OCI-LY7 (cell line): ENCODE measurements at places on chromosomes 6 and 20. TPM values are rescaled to one million over a fixed set of nuclear protein-coding genes. Genes with fewer than 3 reads are reported as not detected.
A peak's percentile ranks its signal among the peaks of the same experiment; 100 is the strongest.

Gene RAD21L1
- total RNA-seq = not detected in 2 replicates

Gene BMP6
- total RNA-seq = 0.94 and 1.1 TPM in 2 replicates

DNA sequence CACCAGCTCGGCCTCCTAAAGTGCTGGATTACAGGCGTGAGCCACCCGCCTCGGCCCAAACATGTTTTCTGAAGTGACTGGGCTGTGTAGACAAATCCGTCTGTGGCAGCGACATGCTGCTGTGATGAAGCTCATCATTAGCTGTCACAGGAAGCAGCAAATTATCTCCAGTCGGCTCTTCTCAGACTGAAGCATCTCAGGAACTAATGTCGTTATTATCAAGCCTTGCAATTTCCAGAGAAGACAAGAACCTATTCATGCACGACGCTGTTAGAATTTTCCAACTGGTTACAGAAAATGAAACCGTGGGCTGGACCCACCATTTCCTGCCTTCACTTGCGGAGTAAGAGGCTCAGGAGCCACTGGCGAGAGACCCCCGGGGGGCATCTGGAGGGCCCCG is 17.1 kb upstream of the NTSR1 start:
- no peak for DNase-seq

GRCh38 chr6:169700296-169700695 is 1.5 kb downstream of the WDR27 start:
- DNase-seq = no peak

DNA sequence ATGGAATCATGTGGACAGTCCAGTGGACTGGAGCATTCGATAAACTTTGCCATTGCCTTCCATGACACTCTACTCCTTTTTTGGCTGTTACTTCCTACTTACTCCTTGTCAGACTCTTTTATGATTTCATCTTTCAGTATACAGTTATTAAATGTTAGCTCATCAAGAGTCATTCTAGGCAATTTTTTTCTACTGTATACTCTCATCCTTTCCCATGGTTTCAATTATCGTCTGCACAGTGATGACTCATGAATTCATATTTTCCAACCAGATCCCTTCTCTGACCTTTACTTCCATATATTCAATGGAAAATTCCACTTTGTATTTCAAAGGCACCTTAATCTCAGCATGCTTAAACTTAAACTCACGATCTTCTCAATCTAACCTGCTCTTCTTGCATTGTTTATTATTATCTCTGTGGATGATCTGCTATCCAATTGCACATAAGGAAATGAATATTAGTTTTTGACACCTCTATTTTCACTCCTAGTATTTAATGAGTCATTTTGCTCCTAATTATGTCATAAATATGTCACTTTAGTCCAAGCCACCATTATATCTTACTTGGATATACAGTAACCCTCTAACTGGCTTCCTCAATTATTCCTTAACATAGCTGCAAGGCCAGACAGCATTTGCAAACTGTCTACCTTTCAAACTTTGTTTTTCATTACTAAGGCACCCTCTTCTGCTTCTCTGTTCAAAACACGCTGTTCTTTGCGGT is 427.5 kb downstream of the PHF3 start:
- no peak for DNase-seq

- peak; percentile 31 for DNase-seq
Measured at GRCh38 chr6:131281471-131282270, 146.4 kb downstream of the AKAP7 start.

DNA sequence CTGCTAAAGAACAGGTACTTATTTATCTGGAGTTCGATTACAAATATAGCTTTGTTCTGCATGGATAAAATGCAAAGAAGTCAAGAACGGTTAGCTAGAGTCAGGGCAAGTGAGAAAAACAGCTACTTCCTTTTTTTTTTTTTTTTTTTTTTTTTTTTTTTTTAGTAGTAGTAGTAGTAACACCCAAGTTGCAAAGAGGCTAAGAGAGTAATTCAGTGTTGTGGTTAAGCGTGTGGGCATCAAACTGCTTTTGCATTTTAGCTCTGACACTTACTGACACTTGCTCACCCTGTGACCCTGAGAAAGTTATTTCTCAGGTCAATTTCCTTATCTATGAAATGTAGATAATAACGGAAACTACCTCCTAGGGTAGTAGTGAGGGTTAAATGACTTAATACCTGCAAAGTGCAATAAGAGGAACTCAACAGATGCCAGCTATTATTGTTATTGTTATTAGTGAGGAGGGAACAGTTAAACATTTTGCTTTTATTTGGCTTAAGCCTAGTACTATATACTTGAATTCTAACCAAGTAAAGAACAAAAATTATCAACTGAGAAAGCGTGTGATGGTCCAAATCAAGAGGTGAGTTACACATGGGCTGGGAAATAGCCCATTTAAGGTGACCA is 86.7 kb upstream of the BACH2 start:
- peak; percentile 89 for DNase-seq

DNA sequence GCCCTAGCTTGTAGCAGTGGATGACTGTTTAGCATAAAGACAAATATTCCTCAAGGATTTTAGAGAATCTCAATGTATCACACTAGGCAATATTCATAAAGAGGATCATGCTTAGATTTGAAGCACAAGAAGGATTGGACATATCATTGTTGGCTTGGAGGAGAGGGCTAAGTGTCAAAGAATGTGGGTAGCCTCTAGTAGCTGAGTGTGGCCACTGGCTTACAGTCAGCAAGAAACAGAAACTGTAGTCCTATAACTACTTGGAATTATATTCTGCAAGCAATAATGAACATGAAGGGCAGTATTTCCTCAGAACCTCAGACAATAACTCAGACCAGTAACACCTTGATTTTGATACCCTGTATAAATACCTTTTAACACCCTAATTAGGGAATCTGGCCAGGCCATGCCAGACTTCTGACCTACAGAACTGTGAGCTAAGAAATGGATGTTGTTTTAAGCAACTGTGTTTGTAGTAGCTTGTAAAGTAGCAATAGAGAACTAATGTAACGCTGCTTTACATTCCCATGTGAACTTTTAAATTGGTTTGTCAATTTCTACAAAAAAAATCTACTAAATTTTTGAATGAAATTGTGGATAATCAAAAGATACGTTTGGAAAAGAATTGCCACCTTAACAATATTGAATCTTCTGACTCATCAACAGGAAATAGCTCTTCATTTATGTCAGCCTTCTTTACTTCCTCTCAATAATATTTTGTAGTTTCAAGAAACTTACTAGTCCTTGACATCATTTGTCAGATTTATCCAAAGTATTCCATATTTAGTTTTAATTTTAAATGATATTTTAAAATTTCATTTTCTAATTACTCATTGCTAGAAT is 65.2 kb upstream of the RSPO3 start:
- no peak for DNase-seq
